NCI-H460 (cell line): ENCODE measurements at places on chromosomes 3 and 15.

GRCh38 chr3:100108464-100109079 is 5.7 kb downstream of the FILIP1L start:
- no peak for DNase-seq

DNA sequence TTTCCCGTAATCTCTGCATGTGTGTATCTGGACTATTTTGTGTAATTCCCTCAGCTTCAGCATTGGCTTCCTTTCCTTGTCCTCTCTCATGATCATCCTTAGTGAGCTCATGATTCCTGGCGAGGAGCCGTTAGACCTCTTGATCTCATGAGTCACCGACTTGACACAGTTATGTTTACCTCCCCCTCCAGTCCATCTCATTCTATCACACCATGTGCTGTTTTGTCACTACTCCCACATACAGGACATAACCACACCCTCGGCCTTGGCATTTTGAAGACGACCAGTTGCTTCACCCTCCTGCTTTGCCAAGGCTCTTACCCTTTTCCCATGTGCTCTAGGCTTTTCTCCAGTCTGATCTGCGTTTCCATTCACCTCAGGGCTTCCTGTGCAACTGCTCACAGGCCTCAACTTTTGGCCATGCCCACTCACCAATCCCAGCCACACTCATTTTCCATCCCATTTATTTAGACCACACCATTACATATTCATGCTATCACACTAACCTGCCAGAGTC is 41.5 kb downstream of the CP start:
- DNase-seq = peak; percentile 93

DNA sequence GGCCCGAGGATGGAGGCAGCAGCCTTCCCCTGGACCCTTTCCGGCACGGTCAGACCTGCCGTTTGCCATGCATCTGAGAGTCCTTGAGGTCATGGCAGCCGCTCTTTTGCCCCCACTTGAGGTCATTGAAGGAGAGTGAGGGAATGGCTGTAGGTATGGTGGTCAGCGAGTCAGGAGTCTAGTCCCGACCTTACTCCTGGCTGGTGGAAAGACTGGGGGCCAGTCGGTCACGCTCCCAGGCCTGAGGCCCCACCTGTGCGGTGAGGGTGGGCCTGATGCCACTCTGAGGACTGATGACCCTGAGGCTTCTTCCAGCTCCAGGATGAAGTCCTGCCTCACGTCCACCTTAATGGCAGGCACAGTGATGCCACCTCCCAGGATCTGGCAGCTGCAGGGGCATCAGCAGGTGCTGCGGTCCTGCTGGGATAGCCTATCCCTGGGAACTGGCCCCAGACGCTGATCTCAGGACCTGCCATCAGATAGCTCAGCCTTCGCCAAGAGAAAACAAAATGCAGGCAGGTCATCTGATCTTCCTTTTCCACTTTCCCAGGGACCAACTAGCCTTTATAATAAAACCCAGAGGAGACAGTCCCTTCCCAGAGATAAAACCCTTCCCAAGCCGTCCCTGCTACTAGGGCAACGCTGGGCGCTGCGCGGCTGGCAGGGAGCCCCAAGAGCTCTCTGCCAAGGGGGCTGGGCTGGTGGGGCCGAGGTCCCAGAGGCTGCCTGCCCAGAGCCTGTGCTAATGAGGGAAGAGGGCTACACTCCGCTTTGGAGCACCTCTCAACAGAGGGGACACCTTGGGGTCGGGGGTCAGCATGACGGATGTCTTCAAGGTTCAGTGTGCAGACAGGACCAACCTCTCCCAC is 42.2 kb downstream of the TM2D3 start:
- no peak for DNase-seq

DNA sequence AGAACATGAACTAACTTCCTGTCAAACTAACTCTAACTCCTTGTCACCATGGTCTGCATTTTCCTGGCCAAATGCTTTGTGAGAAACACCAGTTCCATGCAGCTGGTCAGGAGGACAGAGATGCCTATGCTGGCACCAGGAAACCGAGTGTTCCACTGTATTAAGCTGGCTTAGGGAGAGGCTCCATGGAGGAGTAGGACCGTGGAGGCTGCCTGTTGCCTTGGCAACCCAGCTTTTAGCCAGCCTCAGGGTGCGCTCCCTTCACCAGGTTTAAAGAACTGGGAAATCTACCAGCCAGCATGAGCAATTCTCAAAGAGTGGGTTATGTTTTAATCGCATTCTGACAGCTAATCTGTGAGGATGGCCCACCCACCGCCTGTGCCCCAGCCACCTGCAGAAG is 394.1 kb downstream of the OCA2 start:
- no peak for DNase-seq

DNA sequence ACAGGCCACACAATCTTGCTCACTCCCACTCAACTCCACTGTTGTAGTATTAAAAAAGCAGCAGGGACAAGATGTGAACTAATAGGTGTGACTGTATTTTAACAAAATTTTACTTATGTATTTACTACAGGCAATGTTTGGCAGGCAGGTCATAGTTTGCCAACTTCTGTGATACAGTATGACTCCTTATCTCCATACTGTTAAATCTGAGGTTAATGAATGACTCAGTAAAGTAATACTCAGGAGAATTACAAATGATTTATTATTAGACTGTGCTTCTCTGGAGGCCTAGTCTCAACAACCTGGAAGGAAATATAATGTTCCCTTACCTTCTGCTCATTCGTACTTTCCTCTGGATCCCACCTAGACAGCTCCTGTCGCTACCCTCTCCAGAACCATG is 258.6 kb upstream of the KCNMB2 start:
- DNase-seq = no peak
